ENCODE measurements at places on chromosomes 2 and 18.

- DNase-seq, result peak; percentile 52
Measured at GRCh38 chr2:233100192-233100998, 40.3 kb downstream of the INPP5D start.

DNA sequence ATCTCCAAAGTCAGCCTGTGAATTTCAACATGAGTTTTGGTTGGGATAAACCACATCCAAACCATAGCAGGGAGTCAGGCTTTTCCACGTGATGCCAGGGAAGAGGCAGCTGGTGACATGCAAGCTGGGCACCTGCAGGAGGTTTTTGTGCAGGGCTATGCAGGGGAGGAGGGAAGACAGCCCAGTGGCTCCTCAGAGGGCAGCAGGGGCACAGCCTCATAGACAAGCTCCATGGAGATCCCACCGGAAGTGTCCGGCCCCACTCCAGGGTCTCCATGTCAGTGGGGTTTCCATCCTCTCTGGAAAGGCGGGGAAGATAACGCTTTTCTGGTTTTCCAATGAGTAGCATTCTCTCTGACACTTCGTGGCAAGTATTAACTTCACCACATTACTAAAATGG lies 135.6 kb upstream of the TPO start:
- DNase-seq, result no peak

GRCh38 chr2:101596333-101596732 lies 101.2 kb upstream of the MAP4K4 start:
- DNase-seq, result no peak

- no peak for DNase-seq
Measured at GRCh38 chr2:54772110-54772509, 48.6 kb downstream of the EML6 start.

- DNase-seq, result no peak
Measured at GRCh38 chr2:120192280-120192679, 30.9 kb downstream of the TMEM185B start.

DNA sequence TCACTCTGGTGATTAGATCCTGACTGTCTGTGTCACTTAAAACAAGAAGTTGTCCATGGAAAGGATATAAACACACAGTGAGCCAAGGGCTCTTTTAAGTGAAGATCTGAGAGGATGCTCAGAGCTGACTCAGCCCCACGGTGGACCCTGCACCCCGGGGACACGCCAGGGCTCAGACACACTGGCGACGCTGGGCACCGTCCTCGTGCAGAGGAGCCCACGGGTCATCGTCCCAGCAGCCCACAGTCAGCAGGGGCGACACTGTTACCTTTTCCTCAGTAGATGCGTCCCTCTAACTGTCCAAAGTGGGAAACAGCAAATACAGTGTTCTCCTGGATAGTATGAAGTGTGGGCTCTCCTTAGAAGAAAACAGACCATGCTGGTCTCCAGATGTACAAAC lies 225.6 kb downstream of the HDAC4 start:
- no peak for DNase-seq

- DNase-seq, result no peak
Measured at GRCh38 chr18:12043811-12044210, 49.8 kb upstream of the ANKRD62 start.

DNA sequence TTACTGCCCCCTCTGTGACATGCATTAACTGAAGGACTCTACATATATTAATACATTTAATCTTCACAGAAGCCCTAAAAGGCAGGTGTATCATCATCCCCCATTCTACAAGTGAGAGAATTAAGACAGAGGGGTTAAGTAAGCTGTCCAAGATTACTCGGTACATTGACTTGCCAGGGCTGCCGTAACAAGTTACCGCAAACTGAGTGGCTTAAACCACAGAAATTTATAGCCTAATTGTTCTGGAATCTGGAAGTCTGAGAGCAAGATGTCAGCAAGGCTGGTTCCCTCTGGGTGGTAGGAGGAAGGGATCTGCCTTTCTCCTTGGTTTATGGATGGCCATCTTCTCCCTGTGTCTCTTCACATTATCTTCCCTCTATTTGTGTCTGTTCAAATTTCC lies 605.5 kb downstream of the EPHA4 start:
- no peak for DNase-seq

GRCh38 chr2:54103454-54104314 lies 11.7 kb upstream of the ACYP2 start:
- no peak for DNase-seq

DNA sequence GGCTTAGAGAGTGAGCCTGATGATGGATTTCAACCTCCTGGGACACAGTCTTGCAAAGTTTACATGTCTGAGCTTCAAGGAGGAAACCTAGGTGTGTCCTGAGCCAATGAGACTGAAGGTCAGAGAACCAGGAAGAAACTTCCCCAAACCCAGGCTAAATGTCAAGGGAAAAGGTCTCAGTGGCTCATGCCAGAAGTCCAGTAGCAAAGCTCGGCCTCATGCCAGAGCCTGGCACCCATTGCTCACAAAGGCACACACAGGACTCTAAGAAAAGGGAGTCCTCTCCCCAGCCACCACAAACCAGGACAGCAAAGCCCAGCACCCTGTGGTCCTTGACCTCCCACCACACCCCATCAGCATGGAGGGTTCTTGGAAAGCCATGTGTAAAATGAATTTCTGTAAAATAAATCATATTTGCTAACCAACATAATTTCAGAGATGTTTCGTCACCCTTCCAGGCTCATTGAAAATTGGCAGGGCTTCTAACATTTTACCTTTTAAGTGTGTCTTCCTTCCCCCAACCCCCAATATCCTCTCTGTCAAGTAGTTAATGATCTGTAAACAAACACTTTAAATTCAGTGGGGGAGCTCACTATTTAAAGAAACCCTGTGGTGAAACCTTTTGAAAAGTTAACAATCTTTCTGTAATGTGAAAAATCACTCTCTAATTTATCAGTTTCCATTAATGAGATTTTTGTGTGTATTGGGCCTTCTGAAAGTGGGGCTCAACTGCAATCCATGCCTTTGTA lies 77.1 kb downstream of the BCL11A start:
- DNase-seq, result no peak

DNA sequence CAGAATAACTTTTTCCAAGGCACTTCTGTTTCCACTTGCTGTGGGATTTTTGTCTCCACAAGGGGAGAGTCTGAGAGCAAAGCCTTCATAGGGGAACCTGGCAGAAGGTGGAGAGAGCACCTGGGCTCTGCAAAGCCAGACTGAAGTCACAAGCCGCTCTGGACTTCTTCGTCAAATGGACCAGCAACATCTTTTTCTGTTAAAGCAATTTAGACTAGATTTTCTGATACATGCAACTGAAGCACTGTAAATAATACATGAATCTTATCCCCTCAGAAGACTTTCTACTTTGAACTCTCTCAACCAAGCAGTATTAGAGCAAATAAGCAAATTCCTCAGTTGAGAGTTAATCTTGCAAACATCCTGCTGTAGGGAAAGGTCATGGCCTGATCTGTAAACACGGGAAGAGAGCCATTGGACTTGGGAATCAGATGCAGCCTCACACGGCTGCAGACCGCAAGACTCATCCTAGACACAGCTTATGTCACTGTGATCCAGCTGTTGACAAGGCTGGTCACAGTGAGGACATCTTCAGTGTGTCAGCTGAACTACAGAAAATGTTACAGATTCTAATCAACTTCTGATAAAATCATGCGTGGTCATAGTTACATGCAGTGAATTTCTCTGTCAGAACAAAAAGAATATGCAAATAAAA lies 3.2 kb downstream of the SH3YL1 start:
- DNase-seq, result no peak

DNA sequence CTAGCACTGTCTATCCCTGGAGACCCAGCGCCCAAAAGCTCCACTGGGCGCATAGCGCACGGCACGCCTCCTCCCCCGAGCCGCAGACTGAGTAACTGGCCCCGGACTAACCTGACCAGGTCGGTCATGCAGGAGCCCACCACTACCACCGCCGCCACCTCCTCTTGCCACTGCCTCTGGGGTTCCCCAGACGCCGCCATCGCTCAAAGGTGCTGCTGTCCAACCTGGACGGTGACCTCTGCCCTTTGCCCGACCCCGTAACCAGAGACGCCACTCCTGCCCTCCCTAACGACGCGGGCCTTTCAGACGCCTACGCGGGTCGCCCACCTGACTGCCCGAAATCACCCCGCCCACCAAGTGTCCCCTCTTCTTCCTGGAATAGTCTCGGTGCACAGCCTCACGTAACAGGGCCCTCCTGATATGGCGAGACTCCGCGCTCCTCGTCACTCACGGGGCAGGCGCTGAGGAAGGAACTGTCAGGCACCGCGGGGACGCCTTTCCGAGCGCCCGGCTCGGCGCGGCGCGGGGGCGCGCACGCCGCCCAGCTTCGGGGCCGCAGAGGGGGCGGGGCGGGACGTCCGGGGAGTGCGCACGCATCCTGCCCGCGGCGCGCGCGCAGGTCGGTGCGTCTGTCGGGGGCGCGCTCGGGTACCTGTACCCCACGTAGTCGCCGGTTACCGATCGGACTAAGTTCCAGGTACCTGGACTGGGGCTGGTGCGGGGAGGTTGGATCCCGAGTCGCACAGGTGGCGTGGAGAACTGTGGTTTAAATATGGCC lies at the start of the genes BABAM2 and RBKS:
BABAM2 (plus strand) TSS at position 584 of the 778 bp plus-strand sequence. CDS start 3,828 bp downstream, outside the sequence.
RBKS (minus strand) TSS at position 242 of the 778 bp plus-strand sequence; CDS start at position 200, 42 bp downstream.
- DNase-seq, result peak; percentile 91

GRCh38 chr18:1270081-1270480 lies 365.4 kb downstream of the ADCYAP1 start:
- DNase-seq, result no peak
